ENCODE measurements at places on chromosomes 16 and 17.

GRCh38 chr16:3467182-3467581 lies 23.7 kb downstream of the NAA60 start:
- DNase-seq, result no peak

- DNase-seq, result no peak
Measured at GRCh38 chr17:82096709-82097183, 1.3 kb downstream of the FASN start.

DNA sequence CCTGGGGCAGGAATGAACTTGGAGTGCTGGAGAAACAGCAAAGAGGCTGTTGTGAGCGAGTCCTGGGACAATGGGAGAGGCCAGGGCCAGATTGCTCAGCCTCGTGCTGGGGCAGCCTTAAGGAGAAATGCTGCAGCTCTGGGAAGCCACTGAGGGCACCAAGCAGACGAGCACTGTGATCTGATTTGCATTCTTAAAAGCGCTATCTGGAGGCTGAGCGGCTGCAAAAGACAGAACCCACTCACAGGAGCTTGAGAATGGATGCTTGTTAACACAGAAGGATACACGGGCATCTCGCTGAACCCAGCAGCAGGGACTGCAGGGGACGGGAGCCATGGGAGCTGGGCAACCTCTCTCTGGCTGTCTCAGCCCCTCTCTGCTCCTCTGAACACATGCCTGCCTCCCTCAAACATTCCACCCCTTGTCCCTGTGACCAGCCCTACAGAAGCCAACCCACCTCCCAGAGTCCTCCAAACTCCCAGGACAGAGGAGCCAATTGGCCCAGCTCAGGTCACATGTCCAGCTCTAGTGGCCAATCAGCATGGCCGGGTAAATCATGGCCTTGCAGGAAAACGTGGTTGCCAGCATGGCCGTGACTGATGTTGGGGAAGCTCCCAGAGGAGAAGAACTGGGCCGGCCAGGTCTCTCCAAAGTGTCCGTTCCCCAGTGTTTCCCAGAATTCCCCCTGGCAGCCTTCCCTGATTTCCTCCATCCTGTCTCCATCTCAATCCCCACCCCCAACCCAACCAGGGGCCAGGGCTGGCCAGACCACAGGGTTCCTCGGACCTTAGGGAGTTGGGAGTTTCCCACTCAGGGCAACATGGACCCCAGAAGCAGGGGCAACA lies 60.3 kb downstream of the GSG1L start:
- DNase-seq, result no peak

DNA sequence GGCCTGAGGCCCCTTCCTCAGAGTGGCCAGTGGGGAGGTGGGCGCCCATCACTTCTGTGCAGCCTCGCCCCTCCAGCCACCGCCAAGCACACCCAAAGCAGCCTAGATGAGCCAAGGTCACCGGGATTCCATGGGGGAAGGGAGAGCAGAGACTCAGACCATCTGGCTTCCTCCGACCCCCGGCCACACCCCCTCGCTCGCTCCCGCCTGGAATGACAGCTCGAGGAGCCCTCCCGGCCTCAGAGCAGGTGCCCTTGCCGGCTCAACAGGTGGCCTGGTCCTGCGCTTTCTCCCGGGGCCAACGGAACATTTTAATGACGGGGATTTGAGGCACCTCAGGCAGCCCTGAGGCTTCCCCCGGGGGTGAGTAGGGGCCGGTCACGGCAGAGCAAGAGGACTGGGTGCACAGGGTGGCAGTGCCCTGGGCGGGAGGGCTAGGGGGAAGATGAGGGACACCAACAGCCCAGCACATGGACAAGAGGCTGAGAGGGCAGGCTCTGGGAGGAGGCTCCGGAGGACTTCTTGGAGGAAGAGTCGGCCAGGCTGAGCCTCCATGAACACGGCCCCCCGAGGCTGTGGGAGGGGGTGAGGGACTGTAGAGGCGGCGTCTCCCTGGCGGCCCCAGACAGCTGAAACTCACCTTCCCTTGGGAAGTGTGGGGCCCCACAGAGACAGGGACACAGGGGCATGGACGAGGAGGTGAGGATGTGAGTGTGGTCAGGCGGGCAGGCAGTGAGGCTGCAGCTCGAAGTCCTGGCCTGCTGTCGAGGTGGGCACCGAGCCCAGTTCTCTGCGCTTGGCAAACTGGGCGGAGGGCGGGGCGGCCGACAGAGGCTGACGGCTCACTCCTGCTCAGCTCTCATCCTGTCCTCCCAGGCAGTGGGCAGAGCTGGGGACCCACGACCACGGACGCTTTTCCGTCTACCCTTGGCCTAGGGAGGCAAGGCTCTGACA lies 12.5 kb upstream of the C1QTNF8 start:
- DNase-seq, result peak; percentile 15

- no peak for DNase-seq
Measured at GRCh38 chr16:16127469-16128116, 95.7 kb downstream of the ABCC6 start.

DNA sequence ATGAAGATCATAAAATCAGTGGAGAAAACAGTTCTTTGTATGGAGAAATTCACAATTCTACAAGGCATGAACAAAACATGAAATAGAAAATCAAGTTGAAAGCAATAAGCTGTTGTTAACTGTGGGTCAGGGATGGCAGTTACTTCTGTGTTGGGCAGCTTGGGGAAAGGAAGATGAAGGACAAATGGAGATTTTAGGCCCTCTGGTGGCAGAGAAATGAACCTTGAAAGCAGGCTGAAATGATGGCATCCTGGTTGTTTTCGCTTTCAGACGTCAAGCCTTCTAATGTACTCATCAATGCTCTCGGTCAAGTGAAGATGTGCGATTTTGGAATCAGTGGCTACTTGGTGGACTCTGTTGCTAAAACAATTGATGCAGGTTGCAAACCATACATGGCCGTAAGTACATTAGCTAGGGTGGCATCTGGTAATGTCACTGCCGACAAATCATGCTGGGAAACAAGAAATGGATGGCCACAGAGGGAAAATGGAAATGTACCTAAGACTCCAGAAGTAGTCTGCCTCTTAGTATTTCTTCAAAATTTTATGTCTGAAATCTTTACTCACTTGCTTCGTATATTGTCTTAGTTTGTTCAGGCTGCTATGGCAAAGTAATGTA lies 108.9 kb downstream of the MAP2K6 start:
- peak; percentile 5 for DNase-seq

GRCh38 chr17:82267575-82268379 lies 5.7 kb downstream of the CSNK1D start:
- peak; percentile 42 for DNase-seq

DNA sequence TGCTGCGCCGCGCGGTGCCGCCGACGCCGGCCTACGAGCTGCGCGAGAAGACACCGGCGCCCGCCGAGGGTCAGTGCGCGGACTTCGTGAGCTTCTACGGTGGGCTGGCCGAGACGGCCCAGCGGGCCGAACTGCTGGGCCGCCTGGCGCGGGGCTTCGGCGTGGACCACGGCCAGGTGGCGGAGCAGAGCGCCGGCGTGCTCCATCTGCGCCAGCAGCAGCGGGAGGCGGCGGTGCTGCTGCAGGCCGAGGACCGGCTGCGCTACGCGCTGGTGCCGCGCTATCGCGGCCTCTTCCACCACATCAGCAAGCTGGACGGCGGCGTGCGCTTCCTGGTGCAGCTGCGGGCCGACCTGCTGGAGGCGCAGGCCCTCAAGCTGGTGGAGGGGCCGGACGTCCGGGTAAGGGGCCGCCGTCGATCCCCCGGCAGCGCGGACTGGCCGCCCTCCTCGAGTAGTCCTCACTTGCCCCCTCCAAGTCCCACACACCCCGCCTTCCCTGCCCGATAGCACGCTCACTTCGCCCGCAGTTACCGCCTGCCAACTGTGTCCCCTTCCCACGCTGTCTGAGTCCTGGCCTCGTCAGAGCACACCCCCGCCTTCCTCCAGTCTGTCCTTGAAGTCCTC lies 470 bp downstream of the MLYCD start:
- DNase-seq, result no peak

DNA sequence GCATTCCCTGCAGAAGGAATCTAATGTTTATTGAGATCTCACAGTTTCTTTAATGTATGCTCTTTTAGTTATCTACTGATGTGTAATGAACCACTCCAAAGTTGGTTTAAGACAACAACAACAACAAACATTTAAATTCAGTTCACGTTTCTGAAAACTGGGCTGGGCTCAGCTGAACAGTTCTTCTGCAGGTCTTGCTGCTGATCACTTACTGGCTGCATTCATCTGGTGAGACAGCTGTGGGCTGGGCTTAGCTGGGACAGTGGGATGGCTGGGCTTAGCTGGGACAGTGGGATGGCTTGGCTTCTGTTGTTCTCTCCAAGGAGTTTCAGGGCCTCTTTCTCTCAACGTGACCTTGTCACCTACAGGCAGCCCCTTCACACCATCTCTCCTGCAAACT lies 544.3 kb upstream of the CDH5 start:
- DNase-seq, result no peak

DNA sequence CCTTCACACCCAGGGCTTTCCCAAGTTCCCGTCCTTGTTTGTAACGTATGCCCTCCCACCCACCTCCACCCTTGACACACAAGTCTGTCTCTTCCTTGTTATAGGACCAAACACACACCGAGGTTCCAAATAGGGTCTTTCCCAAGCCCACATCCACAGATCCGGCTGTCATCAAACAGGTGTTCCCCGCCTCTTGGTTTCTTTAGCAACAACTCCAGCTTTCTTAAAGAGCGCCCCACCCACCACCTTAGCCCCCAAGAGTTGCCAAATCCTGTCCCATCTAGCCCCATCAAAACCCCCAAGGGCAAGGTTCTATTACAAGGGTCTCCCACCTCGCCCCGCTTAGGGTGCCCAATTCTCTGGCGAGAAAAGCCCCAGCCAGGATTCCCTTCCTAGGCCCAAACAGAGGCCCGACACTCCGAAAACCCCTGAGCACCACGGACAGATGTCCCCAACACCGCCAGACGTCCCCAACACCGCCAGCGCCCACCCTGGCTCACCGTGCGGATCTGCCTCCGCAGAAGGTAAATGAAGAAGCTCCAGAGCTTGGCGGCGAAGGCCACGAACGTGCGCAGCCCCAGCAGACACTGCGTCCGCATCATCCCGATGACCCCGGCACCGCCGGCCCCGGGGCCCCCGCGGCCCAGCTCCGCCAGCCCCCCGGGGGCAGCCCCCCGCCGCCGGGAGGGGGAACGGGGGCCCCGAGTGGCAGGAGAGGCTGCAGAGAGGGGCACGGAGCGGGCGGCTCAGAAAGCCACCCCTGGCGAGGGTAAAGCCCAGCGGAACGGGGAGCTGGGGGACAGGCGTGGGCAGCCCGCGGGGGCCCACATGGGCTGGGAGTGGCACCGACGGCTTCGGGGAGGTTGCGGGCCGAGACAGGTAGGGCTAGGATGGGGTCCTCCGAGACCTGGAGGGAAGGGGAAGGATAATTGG lies 573 bp downstream of the CTDNEP1 start:
- no peak for DNase-seq

DNA sequence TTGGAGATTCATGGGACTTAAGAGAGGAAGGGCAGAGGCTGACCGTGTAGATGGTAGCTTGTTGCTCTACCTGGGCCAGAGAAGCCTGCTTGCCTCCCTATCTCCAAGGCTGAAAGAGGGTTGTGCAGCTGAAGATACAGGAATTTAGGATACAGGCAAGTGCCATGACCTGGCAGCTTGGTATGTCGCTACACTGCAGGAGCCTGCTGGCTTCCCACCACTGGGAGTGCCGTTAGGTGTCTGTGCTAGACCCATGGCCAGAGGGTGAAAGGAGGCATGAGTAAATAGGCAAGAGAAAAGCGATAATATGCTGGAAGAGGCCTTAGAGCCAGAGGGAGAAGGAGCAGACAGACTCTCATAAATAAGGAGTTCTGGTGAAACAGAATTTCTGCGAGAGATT lies 10.6 kb downstream of the NAA60 start:
- no peak for DNase-seq

- no peak for DNase-seq
Measured at GRCh38 chr17:78281249-78281845, 49.9 kb downstream of the TMEM235 start.

- DNase-seq, result no peak
Measured at GRCh38 chr17:38550661-38551060, 55.1 kb downstream of the SRCIN1 start.

DNA sequence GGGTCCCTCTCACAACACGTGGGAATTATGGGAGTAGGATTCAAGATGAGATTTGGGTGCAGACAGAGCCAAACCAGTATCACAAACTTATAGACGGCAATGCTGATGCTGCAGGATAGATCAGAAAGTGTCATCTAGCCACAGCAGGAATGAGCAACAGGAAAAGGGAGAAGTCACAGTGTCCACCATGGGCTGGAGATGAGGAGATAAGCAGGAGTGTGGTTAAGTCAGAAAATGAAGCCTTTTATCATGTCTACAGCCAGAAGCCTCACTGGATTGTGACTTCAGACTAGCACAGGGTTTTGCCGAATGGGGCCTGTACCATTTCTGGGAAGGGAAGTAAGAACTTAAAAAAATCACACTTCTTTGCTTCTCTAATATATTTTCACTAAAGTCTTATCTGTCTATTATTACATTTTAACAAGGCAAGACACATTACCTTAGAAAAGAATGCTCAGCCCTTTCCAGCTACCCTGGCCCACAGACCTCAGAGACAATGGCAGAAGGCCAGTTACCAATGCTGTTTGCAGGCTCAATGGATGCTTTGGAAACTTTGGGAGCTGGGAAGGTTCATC lies 490.2 kb upstream of the SALL1 start:
- no peak for DNase-seq

GRCh38 chr17:77356690-77357201 lies 216.0 kb downstream of the SEC14L1 start:
- DNase-seq, result no peak

DNA sequence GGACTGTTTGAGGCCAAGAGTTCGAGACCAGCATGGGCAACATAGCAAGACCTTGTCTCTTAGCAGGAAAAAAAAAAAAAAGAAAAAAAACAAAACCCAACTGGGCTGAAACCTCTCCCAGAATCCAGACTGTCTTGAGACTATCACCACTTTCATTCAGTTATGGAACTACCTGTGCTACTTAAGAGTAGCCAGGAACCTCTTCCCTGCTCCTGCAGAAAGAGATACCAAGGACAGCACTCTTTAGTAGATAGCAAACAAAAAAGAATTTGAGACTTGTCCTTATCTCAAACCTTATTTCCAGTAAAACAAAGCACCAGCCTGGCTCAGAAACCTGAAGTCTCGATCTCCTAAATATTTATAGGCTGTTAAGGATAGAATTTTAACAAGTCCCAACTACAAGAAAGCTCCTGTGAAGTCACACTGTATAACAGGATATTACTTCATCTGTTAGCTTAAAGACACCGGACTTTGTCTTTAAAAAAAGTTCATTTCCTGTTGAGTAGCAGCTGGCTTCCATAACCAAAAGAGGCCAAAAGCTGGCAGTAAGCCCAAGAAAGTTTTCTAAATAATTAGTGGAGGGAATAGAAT lies 5.1 kb downstream of the CDR2 start:
- no peak for DNase-seq

- DNase-seq, result no peak
Measured at GRCh38 chr17:29567554-29568330, 759 bp upstream of the TP53I13 start.

GRCh38 chr16:22671301-22672076 lies 142.5 kb upstream of the HS3ST2 start:
- no peak for DNase-seq

Measured in NCI-H446 treated with DMSO at 0.1 percent for 48 hours (cell line).